RWPE1 (cell line): ENCODE measurements at places on chromosomes 11 and 22.

GRCh38 chr11:70418130-70418529, 19.8 kb downstream of the CTTN start:
- no peak for DNase-seq

DNA sequence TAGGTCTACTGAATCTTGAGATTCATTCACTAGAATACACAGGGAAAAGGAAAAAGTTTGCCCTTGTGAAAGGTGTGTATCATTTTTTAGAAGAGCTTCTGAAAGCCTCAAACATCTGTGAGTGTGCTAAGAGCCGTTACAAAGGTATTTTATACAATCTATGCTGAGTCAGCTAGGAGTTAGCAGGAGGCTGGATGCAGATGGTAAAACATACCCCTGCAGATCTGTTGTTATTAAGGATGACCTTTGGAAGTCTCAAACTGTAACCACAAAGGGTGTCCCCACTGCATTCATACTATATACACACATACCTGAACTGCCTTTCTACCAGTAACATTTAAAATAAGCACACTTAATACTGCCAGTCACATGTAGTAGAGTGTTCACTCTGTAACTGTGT, 8.4 kb upstream of the C11orf91 start:
- no peak for DNase-seq

GRCh38 chr11:118666371-118666770, 13.1 kb downstream of the TREH start:
- DNase-seq: no peak

DNA sequence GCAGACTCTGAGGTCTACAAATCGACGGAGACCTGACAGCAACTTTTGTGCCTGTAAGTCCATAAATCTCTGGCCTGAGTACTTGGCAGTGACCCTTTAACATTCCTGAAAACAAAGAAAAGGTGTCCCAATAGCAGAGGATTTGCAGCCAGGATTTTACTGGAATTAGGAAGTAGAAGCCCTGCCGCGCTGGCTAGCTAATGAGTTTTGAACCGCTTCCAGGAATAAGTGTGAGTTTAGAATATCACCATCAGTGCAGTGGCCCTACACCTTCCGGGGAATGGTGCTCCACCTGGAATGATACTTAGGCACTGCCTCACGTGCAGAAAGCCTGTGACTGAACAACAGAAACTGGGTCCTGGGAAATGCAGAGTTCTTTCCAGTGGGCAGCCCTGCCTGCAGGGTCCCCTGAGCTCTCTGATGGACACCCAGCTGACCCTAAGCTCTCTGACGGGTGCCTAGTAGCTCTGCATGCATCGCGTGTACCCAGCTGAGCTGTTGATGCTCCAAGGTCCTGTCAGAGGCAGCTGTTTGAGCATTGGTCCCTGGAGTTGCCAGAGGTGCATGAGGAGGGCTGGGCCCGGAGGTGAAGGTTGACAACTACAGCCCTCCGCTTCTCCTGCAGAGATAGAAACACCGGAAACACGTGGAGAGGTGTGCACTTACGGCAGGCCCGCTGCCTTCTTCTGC, 380.9 kb downstream of the TBC1D22A start:
- no peak for DNase-seq

DNA sequence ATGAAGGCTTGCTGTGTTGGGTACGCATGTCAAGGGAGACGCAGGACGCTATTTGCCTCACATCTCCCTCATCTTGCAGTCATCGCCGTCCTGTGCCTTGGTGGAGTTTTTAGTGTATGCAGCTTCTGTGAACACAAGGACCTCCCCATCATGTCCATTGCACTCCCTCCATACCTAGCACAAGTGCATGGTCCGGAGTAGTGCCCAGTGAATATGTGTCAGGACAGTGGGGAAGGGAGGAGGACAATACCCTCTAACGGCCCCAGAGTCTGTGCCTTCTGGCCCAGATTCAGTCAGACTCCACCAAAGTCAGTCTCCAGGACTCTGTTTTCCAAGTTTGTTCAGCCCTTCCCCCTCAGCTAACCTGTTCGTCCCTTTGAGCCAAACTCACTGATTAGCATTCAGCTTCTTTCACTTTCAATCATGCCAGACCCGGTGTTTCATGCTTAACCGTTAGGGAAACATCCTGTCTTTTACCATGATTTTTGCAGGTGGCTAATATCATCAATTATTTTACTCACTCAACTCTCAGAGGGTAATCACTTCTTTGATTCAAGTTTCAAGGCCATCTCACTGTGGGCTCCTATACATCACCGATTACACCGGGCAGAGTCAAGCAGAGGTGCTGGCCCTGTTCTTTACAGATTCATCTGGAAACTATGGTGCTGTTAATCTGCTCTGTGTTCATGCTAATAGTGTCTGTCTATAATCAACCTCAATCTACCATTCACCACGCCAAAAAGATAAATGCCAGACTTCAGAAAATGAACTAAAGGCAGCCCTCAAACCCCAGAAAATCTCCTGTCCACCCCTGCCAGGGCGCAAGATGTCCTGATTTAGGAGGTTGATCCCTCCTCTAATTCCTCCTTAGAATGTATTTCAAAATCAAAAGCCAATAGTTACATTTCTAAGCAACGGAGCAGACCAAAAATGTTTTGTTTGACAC, 156.5 kb downstream of the RRAS2 start:
- no peak for DNase-seq

DNA sequence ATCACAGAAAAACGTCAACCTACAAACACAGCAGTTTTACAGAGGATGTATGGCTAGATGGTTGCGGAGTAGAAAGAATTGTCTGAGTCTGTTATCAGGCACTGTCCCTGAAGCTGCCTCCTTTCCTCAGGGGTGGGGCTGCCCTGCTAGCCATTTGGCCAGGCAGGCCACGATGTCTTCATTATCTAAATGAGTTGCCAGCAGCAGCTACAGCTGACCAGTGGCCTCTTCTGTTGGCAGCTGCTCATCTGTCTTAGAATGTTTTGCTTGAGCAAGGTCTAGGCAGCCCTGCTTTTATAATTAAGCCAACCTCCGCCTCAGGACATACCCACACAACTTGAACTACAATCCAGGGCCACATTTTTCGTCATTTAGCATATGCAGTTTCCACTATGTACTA, 17.5 kb downstream of the SLC6A5 start:
- DNase-seq: no peak

DNA sequence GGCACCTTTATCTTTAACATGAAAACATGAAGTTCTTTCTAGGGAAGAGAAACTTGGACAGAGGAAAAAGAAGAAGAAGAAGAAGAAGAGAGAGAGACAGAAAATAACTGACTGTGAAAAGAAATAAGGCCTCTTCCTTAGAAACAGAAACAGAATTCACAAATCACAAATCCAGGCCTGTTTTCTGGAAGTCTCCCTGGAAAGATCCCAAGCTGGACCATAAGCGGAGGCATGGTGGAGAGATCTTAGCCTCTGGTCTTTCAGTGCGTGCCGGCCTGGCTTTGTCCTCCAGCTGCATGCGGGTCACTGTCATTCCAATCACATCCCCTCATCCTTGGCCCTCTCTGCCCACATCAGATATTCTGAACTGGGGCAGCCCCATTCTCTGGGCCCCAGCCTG, 6.9 kb downstream of the FXYD6 start:
- no peak for DNase-seq

DNA sequence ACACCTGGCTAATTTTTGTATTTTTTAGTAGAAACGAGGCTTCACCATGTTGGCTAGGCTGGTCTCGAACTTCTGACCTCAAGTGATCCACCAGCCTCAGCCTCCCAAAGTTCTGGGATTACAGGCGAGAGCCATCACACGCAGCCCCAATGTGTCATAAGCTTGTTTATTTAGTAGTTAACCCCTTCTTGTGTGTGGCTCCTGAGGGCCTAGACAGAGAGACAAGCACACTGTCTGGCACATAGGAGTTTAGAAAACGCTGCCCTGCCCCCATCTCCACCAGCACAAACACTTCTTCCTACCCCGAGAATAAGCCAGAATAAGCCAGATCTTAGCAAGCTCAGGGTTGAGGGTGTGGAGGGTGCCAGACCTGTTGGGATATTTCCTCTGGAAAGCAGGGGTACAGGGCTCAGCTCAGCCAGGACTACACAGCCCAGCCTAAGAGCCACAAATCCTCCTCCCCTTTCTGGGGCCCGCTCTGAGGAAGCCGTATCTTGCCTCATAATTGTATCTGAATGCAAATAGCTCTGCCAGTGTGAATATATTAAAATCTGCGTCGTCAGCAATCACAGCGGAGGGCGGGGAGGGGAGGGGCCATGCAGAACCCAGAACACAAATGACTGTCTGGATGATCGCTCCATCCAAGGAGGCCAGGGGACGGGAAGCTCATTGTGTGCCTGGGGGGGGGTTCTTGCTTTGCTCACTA, 247.3 kb downstream of the MN1 start:
- peak; percentile 5 for DNase-seq

DNA sequence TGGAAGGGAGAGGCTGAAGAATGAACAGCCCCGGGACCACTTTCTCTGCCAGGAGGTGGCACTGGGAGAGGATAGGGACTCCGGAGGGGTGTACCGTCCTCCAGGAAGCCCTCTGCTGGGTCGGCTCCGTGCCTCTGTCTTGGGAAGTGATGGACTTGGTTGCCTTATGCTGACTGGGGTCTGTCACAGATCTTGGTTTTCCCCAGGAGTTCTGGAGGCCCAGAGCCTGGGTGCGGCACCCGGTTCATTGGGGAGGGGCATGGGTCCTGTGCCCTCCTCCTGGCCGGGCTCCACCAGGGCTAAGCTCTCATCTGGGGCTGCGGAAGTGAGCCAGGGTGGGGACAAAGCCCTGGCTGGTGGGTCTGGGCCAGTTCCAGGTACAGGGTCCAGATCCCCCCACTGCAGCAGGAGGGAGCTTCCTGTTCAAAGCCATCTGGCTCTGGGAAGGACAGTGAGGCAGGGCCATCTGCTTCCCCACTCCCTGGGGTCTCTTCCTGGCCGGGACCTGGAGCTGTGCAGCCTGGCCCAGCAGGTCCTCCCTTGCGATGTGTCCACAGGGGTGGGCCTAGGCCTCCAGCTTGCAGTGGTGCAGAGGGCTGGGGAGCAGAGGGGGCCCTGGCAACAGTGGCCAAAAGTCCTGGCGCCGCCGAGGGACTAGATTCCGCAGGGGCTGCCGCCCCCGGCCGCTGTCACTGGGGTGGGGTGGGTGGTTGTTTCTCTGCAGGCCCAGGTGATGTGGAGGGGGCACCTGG, 1.1 kb upstream of the AP2A2 start:
- no peak for DNase-seq

- DNase-seq: no peak
Measured at GRCh38 chr22:43044290-43044712, 29.4 kb upstream of the PACSIN2 start.

DNA sequence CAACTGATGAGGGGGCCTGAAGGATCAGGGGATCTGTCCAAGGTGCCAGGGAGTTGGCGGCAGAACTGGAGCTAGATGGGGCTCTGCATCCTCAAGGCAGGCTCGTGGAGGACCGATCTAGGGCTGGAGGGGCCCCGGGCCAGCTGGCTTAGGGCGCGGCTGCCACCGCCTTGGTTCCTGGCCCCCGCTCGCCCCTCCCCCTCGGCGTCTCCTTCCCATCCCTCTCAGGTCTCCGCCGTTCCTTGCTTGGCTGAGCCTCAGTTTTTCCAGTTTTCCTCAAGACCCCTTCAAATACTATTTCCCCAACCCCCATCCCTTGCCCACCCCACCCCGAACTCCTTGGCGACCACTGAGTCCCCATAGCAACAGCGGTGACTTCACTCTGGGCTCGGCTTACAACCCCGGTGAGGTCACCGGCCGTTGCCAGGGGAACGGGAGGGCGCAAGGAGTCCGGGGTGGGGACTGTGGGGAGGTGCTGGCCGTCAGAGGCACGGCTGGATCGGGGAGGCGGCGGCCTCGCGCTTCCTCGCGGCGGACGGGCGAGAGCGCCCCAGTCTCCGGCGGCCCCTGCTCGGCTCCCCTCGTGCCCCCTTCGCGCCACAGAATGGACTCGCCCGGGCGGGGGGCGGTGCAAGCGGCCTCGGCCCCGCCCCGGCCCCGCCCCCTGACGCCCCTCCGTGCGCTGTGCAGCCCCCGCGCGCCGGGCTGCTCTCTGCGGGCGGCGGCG, 7.5 kb downstream of the FREY1 start:
- DNase-seq: peak; percentile 87

DNA sequence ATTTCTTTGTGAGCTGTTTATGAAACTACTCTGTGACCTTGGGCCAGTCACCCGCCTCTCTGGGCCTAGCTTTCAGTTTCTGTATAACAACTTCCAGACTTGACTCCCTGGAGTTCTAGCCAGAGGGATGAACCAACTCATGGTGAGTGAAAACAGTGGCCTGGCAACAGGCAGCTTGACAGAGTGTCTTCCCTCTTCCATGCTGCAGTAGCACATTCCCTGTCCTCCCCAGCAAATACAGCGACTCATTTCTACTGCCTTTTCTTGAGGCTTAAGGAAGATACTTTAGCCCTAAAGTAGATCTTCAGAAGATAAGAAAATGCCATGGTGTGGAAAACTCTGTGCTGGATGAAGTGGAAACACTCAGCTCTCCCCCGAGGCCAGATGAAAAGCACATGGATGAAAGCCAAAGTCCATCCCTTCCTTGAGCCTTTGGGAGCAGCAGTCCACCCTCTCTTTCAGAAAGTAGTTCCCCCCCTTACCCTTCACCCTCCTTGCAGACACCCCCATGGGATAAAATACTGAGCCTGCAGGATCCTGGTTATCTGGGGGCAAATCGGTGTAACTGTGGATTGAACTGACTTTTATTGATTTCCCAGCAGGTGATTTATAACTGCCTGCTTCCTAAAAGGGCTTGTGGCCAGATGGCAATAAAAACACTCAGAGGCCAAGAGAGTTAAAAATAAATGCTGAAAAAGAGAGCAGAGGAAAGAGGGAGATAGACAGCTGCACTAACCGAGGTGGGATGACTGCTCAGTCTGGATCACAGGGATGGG, 24.1 kb downstream of the IRAG1 start:
- DNase-seq: no peak

GRCh38 chr22:37228106-37229011, 15.7 kb downstream of the RAC2 start:
- DNase-seq: no peak

GRCh38 chr11:70509476-70509875, 111.1 kb downstream of the CTTN start:
- no peak for DNase-seq

GRCh38 chr11:111627591-111627990, 25.3 kb downstream of the SIK2 start:
- DNase-seq: no peak

GRCh38 chr11:104728927-104729326, 169.3 kb downstream of the CASP12 start:
- no peak for DNase-seq

DNA sequence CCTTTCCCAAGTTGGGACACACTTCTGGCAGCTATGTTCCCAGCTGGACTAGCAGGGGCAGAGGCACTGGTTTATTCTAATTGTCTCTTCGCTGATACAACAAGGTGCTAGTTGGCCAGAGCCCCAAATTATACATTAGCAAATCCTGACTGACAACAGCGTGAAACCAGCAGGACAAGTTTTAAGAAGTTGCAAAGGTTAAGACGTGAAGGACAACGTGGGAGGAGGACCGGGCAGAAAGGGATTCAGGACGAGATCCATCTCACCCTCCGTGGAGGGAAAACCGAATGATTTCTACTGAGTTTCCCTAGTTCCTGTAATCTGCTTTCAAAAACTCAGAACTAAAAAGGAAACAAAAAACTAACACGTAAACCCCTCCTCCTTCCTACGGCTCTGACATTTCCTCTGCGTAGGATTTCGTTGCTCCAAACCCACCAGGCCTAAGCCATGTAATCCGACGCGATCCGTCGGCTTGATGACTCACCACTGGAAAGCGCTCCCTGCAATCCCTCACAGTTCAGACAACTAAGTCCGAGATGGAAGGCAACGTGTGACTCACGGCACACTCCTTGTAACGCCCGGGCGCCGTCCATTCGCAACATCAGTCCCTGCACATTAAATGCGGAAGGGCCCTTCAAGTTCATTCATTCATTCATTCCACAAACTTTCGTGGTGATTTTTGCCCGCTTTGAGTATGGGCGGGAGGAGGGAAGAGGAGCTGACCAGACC, 703 bp downstream of the POGLUT3 start:
- DNase-seq: peak; percentile 95

- DNase-seq: no peak
Measured at GRCh38 chr11:86502137-86502642, 127.5 kb downstream of the CCDC81 start.
